M059J (cell line): ENCODE measurements at places on chromosomes 1 and 21.

DNA sequence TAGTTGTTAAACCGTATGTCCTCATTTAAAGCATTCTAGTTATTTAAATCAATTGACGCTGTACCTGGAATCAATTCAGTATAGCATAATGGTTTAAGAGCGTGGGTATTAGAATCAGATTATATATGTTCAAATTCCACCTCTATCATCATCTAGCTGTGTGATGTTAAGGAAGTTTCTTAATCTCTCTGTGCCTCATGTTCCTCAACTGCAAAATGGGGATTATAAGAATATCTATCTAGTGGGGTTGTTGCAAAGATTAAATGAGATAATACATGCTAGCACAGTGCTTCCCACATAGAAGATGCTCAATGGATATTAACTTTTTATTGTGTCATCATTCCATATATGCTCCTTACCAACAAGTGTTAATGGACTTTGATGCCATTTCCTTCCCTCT, 16.0 kb downstream of the MIXL1 start:
- no peak for DNase-seq

DNA sequence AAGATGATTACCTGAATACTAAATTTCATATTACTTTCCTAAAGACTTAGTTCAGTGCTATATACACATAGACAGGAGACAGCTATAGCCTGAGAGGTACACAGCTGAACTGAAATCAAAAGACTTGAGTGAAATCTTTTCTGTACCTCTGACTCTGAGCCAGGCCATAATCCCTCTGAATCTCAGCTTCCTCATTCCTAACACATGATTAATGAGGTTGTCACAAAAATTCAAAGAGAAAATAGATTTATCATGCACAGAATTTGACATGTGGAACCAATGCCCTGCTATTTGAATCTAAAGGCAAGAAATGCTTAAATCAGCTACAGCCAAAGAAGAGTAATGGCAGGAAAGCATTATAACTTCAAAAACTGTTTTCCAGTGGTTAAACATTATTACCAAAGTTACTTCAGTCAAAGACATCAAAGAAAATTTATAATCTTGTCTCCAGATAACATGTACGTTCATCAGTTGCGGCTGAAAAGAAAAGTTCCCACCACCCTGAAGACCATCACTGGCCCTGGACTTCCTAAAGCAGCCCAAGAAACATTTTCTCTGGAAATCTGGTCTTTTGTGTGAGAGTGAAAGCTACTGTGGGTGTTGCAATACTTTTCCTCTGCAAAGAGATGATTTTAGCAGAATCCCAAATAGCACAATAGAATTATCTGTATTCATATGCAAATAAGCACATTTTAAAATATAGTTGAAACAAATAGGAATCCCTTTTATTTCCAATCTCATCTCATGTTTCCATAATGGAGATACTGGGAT, 13.8 kb upstream of the ATP1A1 start:
- DNase-seq: peak; percentile 77

DNA sequence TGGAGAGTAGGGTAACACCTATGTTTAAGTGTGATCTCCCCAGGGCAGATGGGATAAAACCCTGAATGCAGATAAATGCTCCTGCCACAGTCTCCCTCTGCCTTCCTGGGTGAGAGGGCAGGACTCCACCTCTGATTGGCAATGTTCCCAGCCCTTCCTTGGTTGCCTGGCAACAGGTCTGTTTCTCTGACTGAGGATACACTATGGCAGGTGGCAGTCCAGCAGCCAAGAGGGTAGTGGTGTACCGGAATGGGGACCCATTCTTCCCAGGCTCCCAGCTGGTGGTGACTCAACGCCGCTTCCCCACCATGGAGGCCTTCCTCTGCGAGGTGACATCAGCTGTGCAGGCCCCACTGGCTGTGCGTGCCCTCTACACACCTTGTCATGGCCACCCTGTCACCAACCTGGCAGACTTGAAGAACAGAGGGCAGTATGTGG, at the start of gene DCDC2B:
DCDC2B (plus strand) TSS at position 199 of the 438 bp plus-strand sequence; CDS start at position 204, 5 bp downstream.
- DNase-seq: peak; percentile 93

- peak; percentile 66 for DNase-seq
Observed at GRCh38 chr1:207218512-207219362, 102.7 kb upstream of the CD55 start.

GRCh38 chr1:225928186-225929175, 4.4 kb upstream of the PYCR2 start:
- no peak for DNase-seq

- no peak for DNase-seq
Observed at GRCh38 chr1:224133741-224134299, 19.9 kb downstream of the FBXO28 start.
